ENCODE measurements at places on chromosomes 4 and X.

DNA sequence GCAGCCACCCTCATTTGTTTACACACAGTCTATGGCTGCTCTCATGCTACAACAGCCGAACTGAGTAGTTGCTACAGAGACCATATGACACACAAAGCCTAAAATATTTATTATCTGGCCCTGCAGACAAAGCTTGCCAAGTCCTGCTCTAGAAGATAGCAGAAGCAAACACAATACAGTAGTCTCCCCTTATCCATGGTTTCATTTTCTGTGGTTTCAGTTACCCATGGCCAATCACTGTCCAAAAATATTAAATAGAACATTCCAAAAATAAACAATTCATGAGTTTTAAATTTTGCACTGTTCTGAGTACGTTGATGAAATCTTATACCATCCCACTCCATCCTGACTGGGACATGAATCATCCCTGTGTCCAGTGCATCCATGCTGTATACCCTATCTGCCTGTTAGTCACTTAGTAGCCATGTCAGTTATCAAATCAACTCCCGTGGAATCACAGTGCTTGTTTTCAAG, 40.2 kb upstream of the ZNF81 start:
- no peaks in the 10 kb centered on the region for H3K4me1 ChIP-seq
- no peaks in the 10 kb centered on the region for H3K27me3 ChIP-seq
- DNase-seq: no peak
- no peak overlapping the region for H3K4me3 ChIP-seq

DNA sequence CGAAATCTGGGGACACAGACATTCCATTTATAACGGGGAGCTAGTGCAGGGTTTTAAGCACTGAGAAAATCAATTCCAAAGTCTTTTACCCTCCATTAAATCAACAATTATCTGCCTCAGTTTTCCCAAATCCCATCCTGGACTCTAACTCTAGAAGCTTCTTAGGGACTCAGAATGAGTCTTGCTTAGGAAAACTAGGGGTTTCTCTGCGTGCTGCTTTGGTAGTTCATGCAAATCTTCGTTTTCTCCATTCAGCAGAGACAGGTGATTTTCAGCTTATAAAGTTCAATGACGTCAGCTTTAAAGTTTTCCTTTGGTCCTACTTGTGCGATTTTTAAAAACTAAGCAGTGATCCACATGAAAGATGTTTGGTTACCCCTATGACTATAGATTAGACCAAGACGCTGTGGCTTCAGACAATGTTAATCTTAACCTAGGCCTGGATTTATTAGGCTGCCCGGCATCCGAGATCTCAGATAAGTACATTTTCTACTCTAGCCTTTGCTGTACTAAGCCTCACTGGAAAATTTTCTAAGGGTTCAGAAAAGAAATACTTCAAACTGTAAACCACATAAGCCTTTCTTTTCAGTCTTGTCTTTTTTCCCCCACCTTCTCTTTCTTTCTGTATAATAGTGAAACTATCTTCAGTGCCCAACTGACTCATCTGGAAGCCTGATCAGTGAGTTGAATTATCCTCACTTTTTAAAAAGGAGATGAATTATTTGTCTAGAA, 121.4 kb upstream of the GATB start:
- no peaks in the 10 kb centered on the region for H3K36me3 ChIP-seq
- DNase-seq: no peak
- no peak overlapping the region for H3K27ac ChIP-seq
- H3K4me1 ChIP-seq: no peaks in the 10 kb centered on the region
- H3K4me3 ChIP-seq: no peak overlapping the region

DNA sequence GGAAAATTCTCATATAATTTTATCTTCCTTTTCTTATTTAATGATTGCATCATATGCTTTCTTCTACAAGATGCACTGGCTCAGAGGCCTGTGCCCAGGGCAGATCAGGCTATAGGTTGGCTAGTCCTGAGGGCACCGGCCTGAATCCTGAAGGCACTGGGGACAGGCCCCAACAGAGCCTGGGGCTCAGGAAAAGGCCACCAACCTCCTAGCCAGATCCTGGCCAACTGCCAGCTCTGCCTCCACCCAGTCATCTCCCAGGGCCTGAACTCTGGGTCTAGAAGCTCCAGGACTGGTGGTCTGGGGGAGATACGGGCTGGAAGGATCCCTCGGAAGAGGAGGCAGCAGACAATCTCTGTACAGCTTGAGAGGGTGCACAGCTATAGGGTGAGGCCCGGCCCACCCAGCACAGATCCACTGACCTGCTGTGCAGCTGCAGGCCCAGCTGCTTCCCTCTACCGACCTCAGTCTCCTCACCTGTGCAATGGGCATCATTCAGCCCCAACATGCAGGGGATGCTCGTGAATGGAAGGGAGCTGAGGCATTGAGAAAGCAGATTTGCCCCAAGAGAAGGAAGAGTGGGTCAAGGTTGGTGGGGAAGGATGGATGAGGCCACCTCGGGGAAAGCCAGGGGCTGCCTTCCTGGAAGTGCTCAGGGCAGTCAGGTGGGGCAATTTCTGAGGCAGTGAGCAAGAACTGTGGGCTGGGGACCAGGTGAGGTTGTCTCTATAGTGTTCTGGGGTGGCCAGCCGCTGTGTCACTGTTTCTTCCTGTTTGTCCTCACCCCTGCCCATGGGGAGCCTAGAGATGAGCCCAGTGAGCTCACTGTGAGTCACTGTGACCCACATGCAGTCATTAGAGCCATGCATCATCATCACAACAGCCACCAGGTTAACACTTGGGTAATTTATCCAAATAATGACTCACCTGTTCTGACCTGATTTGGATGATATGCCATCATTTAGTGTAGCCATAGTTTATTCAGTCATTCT, 22.4 kb upstream of the XAGE2 start:
- peak; percentile 62 for DNase-seq
- H3K27ac ChIP-seq: no peak overlapping the region
- no peaks in the 10 kb centered on the region for H3K27me3 ChIP-seq
- no peaks in the 10 kb centered on the region for H3K4me1 ChIP-seq
- H3K36me3 ChIP-seq: no peaks in the 10 kb centered on the region

DNA sequence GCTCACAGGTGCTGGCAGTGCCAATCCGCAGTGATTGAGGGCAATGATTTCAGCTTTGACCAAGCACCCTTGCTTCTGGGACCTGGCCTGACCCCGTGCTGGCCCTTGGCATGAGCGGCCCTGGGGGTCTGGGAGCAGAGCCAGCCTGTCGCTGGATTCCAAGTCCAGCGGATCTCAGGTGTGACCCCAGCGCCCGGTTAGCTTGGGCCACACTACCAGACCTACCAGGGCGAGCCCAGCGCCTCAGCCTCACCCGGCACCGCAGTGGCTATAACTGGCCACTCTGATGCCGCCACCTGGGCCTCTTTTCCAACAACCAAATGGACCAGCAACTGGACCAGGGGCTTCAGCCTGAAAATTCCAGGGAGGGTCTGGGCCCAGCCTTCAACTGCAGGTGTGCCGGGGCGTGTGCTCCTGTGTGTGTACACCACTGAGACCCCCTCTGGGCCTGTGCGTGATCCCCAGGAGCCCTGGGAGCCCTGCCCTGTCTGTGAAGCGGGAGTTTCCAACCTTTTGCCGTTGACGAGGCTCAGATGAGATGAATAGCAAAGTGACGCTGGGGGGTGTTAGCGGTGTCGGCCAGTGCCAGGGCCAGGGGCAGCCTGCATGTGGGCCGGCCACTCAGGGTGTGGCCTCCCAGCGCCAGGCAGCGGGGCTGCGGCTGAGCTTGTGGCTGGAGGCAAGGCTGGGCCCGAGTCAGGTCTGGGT, 658 bp downstream of the SH3TC1 start:
- H3K4me1 ChIP-seq: peaks cover 28% of the 10 kb centered on the region
- peak overlapping the region; percentile 88 for H3K27ac ChIP-seq
- H3K36me3 ChIP-seq: peaks cover under 1% of the 10 kb centered on the region
- no peak for DNase-seq
- H3K4me3 ChIP-seq: peak overlapping the region; percentile 72
- H3K27me3 ChIP-seq: no peaks in the 10 kb centered on the region

- H3K27me3 ChIP-seq: no peaks in the 10 kb centered on the region
- no peak overlapping the region for H3K4me3 ChIP-seq
- H3K27ac ChIP-seq: no peak overlapping the region
- DNase-seq: peak; percentile 76
- no peaks in the 10 kb centered on the region for H3K36me3 ChIP-seq
Measured at GRCh38 chr4:170259631-170260153, 169.9 kb upstream of the AADAT start.

DNA sequence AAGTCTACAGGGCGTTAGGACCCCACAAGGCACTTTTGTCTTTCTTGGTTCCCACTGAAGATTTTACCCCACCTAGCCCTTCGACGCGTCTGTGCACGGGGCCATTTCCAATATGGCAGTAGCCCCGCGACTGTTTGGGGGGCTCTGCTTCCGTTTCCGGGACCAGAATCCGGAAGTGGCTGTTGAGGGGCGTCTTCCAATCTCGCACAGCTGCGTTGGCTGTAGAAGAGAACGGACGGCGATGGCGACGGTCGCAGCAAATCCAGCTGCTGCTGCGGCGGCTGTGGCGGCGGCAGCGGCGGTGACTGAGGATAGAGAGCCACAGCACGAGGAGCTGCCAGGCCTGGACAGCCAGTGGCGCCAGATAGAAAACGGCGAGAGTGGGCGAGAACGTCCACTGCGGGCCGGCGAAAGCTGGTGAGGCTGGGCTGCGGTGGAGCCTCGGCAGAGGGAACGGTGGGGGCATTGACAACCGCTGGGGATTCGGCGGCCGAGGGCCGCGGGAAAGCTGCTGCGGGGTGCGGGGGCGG, at the start of gene USP11:
Gene USP11, plus strand, starts transcription at position 207 of the 530 bp plus-strand sequence. Its CDS starts 35 bp downstream, at position 242.
- no peaks in the 10 kb centered on the region for H3K27me3 ChIP-seq
- peak; percentile 47 for DNase-seq
- H3K4me1 ChIP-seq: peaks cover 7% of the 10 kb centered on the region
- H3K36me3 ChIP-seq: no peaks in the 10 kb centered on the region
- H3K27ac ChIP-seq: peak within 1 kb of the TSS; percentile 93

DNA sequence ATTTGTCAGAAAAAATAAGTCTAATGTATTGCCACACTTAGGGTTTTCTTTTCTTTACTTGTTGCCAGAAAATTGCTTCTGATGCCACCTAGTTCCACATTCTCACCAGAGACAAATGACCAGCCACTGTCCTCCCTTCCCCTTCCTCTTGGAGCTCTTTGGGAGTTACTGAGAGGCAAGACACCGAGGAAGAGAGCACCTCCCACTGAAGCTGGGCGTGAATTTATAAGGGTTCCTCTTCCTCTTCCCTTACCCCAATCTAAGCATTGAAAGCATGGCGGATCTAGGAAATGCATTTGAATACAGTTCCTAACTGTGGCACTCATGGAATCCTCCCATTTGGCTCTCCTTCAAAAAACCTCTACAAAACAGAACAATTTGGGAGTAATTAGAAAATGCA, 30.0 kb downstream of the ANXA3 start:
- no peak overlapping the region for H3K4me3 ChIP-seq
- DNase-seq: no peak
- H3K27ac ChIP-seq: no peak overlapping the region

DNA sequence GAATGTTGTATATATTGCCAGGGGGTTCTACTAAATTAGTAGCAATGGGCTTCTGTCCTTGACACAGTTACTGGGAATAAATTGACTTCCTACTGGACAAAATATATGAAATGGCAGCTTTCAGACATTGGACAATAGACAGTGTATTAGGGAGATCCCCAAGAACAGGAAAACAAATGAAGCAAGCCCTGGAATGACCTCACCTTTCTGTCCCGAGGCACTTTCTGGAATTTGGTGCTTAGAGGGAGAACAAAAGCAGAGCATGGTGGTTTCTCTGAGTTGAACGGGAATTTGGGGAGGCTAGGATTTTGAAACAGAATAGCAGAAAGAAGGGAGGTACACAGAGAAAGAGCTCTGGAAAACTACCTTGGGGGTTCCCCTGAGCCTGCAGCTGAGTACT, 187.7 kb upstream of the MAGEB2 start:
- H3K27me3 ChIP-seq: no peaks in the 10 kb centered on the region
- no peaks in the 10 kb centered on the region for H3K36me3 ChIP-seq
- no peak for DNase-seq

DNA sequence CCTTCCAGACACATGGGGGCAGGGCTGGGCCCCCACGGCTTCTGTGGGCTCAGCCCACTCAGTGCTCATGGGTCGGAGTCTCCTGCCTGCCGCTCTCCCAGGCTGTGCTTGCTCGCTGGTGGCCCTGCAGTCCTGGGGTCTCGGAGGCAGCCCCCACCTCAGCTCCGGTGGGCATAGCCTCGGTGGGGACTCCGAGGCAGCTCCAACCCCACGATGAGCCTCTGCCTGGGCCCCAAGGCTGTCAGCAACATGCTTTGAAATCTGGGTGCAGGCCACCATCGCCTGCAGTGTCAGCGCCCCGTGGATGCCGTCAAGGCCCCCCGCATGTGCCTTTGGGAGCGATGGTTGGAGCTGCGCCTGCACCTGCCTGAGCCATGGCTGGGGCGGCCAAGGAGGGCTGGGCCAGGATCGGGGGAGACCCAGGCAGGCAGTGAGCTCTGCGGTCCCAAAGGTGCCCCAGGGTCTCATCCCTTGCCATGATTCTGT, 30.2 kb upstream of the SPON2 start:
- peaks cover 2% of the 10 kb centered on the region for H3K4me1 ChIP-seq
- no peaks in the 10 kb centered on the region for H3K36me3 ChIP-seq
- no peak for DNase-seq
- peak overlapping the region; percentile 20 for H3K27ac ChIP-seq

DNA sequence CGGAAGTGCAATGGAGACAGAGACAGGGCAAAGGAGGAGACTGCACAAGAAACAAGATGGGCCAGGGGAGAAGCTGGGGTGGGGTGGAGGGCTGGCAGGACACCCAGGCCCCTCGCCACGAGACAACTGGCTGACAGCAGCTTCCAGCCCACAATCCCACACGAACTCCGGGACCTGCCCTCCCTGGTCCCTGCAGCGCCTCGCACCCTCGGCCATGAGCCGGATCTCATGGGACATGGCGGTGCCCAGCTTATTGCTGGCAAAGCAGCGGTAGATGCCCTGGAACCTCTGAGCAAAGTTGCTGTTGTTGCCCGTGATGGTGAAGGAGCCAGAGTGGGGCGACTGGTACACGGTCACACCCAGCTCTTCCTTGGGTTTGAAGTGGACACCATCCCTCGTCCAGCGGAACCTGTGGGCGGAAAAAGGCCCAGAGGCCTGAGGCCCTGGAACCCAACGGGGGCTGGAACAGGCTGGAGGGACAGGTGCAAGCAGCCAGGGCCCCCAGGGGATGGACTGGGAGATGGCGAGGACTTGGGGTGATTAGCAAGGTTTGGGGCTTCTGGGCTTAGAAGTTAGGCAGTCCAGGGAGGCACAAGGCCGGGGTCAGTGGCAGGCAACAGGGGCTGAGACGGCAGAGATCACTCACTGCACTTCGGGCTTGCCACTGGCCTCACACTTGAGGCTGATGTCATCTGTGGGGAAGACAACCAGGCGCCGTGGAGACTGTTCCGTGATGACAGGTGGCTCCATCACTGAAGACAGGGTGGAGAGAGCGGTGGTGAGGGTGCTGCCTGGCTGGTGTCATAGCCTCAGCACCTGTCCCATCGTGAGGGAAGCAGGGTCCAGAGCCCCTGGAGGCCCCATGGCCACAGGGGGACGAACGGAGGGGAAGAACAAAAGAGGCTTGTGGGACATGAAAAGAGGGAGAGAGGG, 13.8 kb downstream of the L1CAM start:
- H3K27me3 ChIP-seq: no peaks in the 10 kb centered on the region
- H3K4me3 ChIP-seq: no peak overlapping the region
- DNase-seq: no peak
- no peaks in the 10 kb centered on the region for H3K4me1 ChIP-seq
- no peaks in the 10 kb centered on the region for H3K36me3 ChIP-seq
- no peak overlapping the region for H3K27ac ChIP-seq

- no peak overlapping the region for H3K27ac ChIP-seq
- H3K4me3 ChIP-seq: no peak overlapping the region
- no peaks in the 10 kb centered on the region for H3K27me3 ChIP-seq
- no peaks in the 10 kb centered on the region for H3K4me1 ChIP-seq
- H3K36me3 ChIP-seq: no peaks in the 10 kb centered on the region
Measured at GRCh38 chr4:179196511-179196910, 1754.3 kb upstream of the AGA start.

GRCh38 chrX:55754861-55755294, 37.3 kb downstream of the RRAGB start:
- DNase-seq: no peak
- no peak overlapping the region for H3K4me3 ChIP-seq
- no peaks in the 10 kb centered on the region for H3K27me3 ChIP-seq
- H3K36me3 ChIP-seq: peaks cover 9% of the 10 kb centered on the region
- H3K4me1 ChIP-seq: no peaks in the 10 kb centered on the region

Measured in liver (tissue), 10 donors.